ENCODE measurements at places on chromosomes 6 and 20. TPM values are rescaled to one million over a fixed set of nuclear protein-coding genes. Genes with fewer than 3 reads are reported as not detected.

DNA sequence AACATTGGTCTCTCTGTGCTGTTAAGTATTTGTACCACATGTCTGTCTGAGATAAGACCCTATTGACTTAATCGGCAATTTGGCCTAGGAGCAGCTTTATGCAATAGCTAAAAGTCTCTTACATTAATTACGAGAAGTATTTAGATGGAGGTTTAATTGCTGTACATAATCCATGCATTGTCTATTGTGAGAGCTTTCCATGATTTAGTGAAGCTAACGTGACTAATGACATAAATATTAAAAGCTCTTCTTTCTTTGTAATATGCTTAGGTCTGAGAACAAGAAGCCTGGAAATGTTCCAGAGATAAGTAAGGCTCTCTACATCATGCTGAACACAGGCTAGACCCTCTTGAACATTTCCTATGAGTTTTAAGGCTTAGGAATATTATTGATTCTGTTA is 32.7 kb upstream of the FAM83B start:
- H3K27me3 ChIP-seq = no peaks in the 10 kb centered on the region
- H3K36me3 ChIP-seq = no peaks in the 10 kb centered on the region
- H3K27ac ChIP-seq = no peak overlapping the region
- H3K4me3 ChIP-seq = no peak overlapping the region
- no peaks in the 10 kb centered on the region for H3K4me1 ChIP-seq

GRCh38 chr6:45667300-45667699 is 289.6 kb upstream of the SUPT3H start:
- no peak for DNase-seq
- no peaks in the 10 kb centered on the region for H3K36me3 ChIP-seq
- no peak overlapping the region for H3K27ac ChIP-seq

DNA sequence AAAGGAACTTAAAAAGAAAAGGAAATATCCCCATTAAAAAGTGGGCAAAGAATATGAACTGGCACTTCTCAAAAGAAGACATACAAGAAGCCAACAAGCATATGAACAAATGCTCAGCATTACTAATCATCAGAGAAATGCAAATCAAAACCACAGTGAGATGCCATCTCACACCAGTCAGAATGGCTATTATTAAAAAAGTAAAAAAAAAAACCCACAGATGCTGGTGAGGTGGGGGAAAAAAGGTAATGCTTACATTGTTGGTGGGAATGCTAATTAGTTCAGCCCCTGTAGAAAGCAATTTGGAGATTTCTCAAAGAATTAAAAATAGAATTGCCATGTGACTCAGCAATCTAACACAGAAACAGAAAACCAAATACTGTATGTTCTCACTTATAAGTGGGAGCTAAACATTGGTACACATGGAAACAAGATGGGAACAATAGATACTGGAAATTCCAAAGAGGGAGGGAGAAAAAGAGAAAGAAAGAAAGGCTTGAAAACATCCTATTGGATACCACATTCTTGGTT is 437.1 kb downstream of the GRIK2 start:
- H3K4me3 ChIP-seq = no peak overlapping the region
- no peaks in the 10 kb centered on the region for H3K36me3 ChIP-seq
- DNase-seq = no peak

The PSORS1C1 gene
- total RNA-seq = 3.6 TPM
